ENCODE measurements at places on chromosomes 1 and 21. TPM values are rescaled to one million over a fixed set of nuclear protein-coding genes. Genes with fewer than 3 reads are reported as not detected.

MYOM3 gene
- total RNA-seq, result not detected

ITLN2 gene
- total RNA-seq, result not detected

VWA5B1 gene
- not detected for total RNA-seq

TPTE gene
- total RNA-seq, result not detected

SRSF11 gene
- total RNA-seq, result 113 TPM

S100A14 gene
- 0.33 TPM for total RNA-seq

EFCAB7 gene
- total RNA-seq, result 10.3 TPM

PODN gene
- 87.5 TPM for total RNA-seq

JUN gene
- 249 TPM for total RNA-seq

NPHS2 gene
- not detected for total RNA-seq

SUSD4 gene
- total RNA-seq, result not detected

TM2D1 gene
- 54.4 TPM for total RNA-seq

PCBP3 gene
- 1.9 TPM for total RNA-seq

MFAP2 gene
- 16.9 TPM for total RNA-seq

OR2T2 gene
- total RNA-seq, result not detected

FNDC10 gene
- 1.6 TPM for total RNA-seq

C1QC gene
- total RNA-seq, result not detected

BRDT gene
- total RNA-seq, result not detected

EVA1C gene
- total RNA-seq, result 5.5 TPM

PGLYRP4 gene
- not detected for total RNA-seq

NRAS gene
- 42.2 TPM for total RNA-seq

LEMD1 gene
- total RNA-seq, result not detected

SFPQ gene
- total RNA-seq, result 271 TPM

IFNGR2 gene
- 44.8 TPM for total RNA-seq

SPOCD1 gene
- total RNA-seq, result 76.4 TPM

TMEM269 gene
- total RNA-seq, result 0.15 TPM

RAD54L gene
- total RNA-seq, result 0.50 TPM

OR2T29 gene
- not detected for total RNA-seq

OR10Z1 gene
- total RNA-seq, result not detected

GLMN gene
- 12.2 TPM for total RNA-seq

KLHL20 gene
- total RNA-seq, result 52.9 TPM

GBP5 gene
- total RNA-seq, result 0.17 TPM

CFHR1 gene
- total RNA-seq, result not detected

KRTAP7-1 gene
- total RNA-seq, result not detected

ETV3L gene
- total RNA-seq, result not detected

SLAMF6 gene
- not detected for total RNA-seq

PDZK1IP1 gene
- not detected for total RNA-seq

ZNF496 gene
- 19.9 TPM for total RNA-seq

CA6 gene
- not detected for total RNA-seq

ALX3 gene
- not detected for total RNA-seq

DISC1 gene
- total RNA-seq, result 3.0 TPM

ELOA gene
- 22.7 TPM for total RNA-seq

PAQR6 gene
- 0.66 TPM for total RNA-seq

CTH gene
- total RNA-seq, result 4.4 TPM

SRGAP2 gene
- 58.5 TPM for total RNA-seq

BGLAP gene
- total RNA-seq, result not detected

KRTAP19-7 gene
- not detected for total RNA-seq

FCER1A gene
- not detected for total RNA-seq

LAMC2 gene
- total RNA-seq, result 2.3 TPM

MACO1 gene
- total RNA-seq, result 14.4 TPM

SYTL1 gene
- total RNA-seq, result 0.15 TPM

FCRL1 gene
- total RNA-seq, result not detected

LRRC3 gene
- total RNA-seq, result 0.66 TPM
